HFFc6 (cell line): ENCODE measurements at places on chromosomes 7 and 10.

DNA sequence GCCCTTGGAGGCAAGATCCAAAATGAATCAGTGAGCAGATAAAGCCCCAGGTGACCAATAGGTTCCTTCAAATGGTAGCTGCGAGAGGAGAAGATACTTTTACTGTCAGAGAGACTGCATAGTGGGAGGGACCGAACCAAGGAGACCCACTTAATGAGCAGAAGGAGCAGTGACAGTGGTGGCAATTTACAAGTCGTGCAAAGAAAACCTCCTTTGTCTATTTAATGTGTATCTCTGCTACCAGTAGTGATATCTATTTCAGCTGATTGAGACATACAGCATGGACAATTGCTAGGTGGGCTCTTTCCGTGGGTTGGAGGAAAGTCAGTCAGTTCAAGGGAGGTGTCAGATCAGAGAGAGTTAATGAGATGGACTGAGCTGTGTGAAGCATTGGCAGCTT is 480.4 kb downstream of the GATA3 start:
- H3K27ac ChIP-seq: no peak overlapping the region
- no peaks in the 10 kb centered on the region; the same call in 1 of the 2 replicates for H3K36me3 ChIP-seq
- H3K4me3 ChIP-seq: no peak overlapping the region
- H3K27me3 ChIP-seq: peaks cover 2% of the 10 kb centered on the region
- no peaks in the 10 kb centered on the region for H3K4me1 ChIP-seq

- H3K27ac ChIP-seq: no peak overlapping the region
- H3K4me3 ChIP-seq: no peak overlapping the region
- peaks cover 9% of the 10 kb centered on the region; the same call in 1 of the 2 replicates for H3K36me3 ChIP-seq
Measured at GRCh38 chr7:2196381-2197378, 36.1 kb downstream of the MAD1L1 start.

DNA sequence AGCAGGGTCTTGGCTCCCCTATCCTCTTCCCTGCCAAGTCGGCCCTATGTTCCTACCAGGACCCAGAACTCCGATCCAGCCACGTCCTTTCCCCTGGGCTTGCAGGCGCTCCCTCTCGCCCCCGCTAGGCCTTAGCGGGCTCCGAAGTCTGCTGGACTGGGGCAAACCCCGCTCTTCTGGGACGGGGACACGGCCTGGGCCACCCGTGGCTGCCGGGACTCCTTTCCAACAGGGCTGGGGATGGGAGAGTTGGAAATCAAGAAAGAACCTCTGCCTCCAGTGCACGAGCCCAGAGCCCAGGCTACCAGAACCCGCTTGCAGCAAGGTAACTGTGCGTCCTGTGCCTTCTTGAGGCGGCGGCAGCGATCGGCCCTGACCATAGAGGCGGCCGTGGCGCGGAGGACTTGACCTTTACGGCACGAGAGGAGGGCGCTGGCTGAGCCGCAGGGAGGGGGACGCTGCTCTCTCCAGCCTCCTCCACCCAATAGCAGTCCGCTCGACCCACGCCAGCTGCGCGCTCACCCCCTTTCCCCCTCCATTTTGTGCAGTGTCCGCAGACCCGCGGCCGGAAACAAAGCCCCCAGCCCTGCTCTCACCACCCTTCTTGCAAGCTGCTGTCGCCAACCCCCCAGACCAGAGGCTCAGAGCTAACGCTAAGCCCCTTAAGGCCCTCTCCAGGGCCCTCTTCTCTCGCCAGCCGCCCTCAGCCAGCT is 7.0 kb upstream of the HOXA11 start:
- peaks cover 85% of the 10 kb centered on the region for H3K4me1 ChIP-seq
- H3K27me3 ChIP-seq: peaks cover 3% of the 10 kb centered on the region
- peaks cover 46% of the 10 kb centered on the region for H3K36me3 ChIP-seq
- H3K27ac ChIP-seq: peak overlapping the region; percentile 97
- peak overlapping the region; percentile 93 for H3K4me3 ChIP-seq
- no peak for DNase-seq

DNA sequence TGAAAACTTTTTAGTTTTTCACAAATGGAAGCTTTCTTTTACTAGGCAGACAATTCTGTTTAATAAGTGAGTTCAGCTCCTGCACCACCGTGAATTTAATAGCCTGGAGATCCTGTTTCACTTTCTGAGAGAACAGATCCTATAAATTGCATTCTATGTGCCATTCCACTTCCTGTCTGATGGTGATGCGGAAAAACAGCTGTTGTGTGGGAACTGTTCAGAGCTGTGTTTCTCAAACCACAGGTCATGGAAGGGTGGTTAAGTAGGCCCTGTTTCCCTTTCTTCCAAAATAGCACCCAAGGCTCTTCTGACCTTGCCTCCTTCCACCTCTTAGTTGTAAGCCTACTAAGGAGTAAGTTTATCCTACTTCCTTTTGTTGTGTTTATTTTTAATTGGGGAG is 97.2 kb upstream of the DKK1 start:
- H3K4me1 ChIP-seq: peaks cover 36% of the 10 kb centered on the region
- H3K36me3 ChIP-seq: no peaks in the 10 kb centered on the region
- H3K4me3 ChIP-seq: peak overlapping the region; percentile 20; the same call in 1 of the 2 replicates
- DNase-seq: peak; percentile 28
- H3K27me3 ChIP-seq: no peaks in the 10 kb centered on the region
- H3K27ac ChIP-seq: peak overlapping the region; percentile 49; the same call in 1 of the 2 replicates

DNA sequence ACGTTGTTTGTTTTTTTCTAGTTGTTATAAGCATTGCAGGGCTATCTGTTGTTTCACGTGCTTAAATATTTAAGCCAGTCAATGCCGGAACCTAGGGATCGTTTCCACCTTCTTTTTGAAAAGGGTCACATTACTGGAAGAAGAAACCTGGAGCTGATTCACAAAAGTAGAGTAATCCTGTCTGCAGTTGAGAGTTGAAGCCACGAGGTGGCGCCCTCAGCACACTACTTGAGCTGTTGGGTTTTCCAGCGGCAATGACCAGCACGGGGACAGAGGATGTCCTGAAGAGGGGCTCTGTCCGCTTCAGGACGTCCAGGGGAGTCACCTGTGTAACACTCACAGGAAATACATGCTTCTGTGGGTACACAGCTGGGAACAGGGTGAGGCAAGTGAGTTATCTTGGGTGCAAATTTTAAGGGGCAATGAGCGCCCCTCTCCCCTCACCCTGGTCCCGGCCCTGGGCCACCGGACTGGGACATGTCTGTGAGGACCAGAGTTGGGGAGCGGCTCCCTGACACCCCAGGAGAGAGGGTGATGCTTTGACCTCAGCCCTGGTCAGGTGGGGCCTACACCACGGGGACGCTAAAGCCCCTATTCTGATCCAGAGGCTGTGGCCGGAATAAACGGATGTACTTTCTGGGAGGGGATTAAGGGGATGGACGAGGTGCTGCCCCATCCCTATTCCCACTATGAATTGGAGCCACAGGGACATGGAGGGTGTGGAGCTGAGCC is 26.3 kb upstream of the WDFY4 start:
- H3K27me3 ChIP-seq: peaks cover 10% of the 10 kb centered on the region; the same call in 1 of the 2 replicates
- peaks cover 9% of the 10 kb centered on the region for H3K36me3 ChIP-seq
- peak; percentile 39 for DNase-seq
- H3K4me3 ChIP-seq: no peak overlapping the region
- H3K4me1 ChIP-seq: peaks cover 37% of the 10 kb centered on the region
- H3K27ac ChIP-seq: no peak overlapping the region

GRCh38 chr10:82742898-82743297 is 867.9 kb downstream of the NRG3 start:
- H3K36me3 ChIP-seq: no peaks in the 10 kb centered on the region
- no peak overlapping the region for H3K4me3 ChIP-seq
- peak overlapping the region; percentile 50; the same call in 1 of the 2 replicates for H3K27ac ChIP-seq
- peaks cover 17% of the 10 kb centered on the region for H3K4me1 ChIP-seq

GRCh38 chr10:105973360-105973759 is 1191.1 kb downstream of the SORCS1 start:
- H3K4me1 ChIP-seq: no peaks in the 10 kb centered on the region; the same call in 1 of the 2 replicates
- H3K27me3 ChIP-seq: no peaks in the 10 kb centered on the region; the same call in 1 of the 2 replicates
- peak overlapping the region; percentile 84; the same call in 1 of the 2 replicates for H3K4me3 ChIP-seq
- no peaks in the 10 kb centered on the region for H3K36me3 ChIP-seq

GRCh38 chr10:93461807-93462178 is 20.3 kb downstream of the MYOF start:
- peaks cover 49% of the 10 kb centered on the region for H3K36me3 ChIP-seq
- no peak for DNase-seq

GRCh38 chr7:22184549-22185199 is 172.3 kb downstream of the RAPGEF5 start:
- H3K27ac ChIP-seq: no peak overlapping the region
- peaks cover 17% of the 10 kb centered on the region for H3K27me3 ChIP-seq
- no peak for DNase-seq
- no peaks in the 10 kb centered on the region for H3K36me3 ChIP-seq
- H3K4me1 ChIP-seq: no peaks in the 10 kb centered on the region; the same call in 1 of the 2 replicates

DNA sequence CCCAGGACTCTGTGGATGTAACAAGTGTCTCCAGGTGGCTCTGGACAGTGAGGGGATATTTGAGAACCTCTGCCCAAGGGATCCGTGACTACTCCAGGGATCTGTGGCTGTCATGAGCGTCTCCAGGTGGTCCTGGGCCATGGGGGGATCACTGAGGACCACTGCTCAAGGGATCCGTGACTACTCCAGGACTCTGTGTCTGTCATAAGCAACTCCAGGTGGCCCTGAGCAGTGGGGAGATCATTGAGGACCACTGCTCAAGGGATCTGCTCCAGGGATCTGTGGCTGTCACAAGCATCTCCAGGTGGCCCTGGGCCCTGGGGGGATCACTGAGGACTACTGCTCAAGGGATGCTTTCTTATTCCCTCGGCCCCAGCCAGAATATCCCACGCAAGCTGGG is 133.2 kb upstream of the ADARB2 start:
- H3K27me3 ChIP-seq: no peaks in the 10 kb centered on the region
- no peak overlapping the region for H3K4me3 ChIP-seq
- no peak for DNase-seq
- no peak overlapping the region for H3K27ac ChIP-seq
- H3K36me3 ChIP-seq: peaks cover 4% of the 10 kb centered on the region
